Muscle of leg (tissue), 16 donors: ENCODE measurements at places on chromosomes 3 and 15. TPM values are rescaled to one million over a fixed set of nuclear protein-coding genes. Genes with fewer than 3 reads are reported as not detected.

- no peak overlapping the region for H3K4me3 ChIP-seq
- no peak for DNase-seq
- no peaks in the 10 kb centered on the region for H3K36me3 ChIP-seq
- no peaks in the 10 kb centered on the region for H3K27me3 ChIP-seq
- no peak overlapping the region for H3K27ac ChIP-seq
- H3K4me1 ChIP-seq: peaks cover 27% of the 10 kb centered on the region
Observed at GRCh38 chr15:72160696-72161245, 36.8 kb downstream of the GRAMD2A start.

DNA sequence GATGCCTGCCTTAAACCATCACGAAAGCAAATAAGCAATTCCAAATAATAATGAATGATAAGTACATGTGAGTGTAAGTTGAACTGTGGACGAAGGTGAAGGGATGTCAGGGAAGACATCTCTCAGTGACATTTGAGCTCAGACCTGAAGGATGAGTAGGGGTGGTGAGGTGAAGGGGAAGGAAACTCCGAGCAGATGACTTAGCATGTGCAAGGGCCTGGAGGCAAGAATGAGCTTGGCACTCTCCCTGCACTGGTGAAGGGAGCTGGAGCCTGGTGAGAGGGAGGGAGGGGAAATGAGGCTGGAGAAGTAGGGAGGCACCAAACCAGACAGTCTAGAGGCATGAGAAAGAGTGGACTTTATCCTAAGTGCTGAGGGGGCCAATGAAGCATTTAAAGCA lies 84.3 kb downstream of the MTHFS start:
- no peak for DNase-seq
- no peak overlapping the region for H3K4me3 ChIP-seq
- no peak overlapping the region for H3K27ac ChIP-seq
- H3K27me3 ChIP-seq: no peaks in the 10 kb centered on the region
- no peaks in the 10 kb centered on the region for H3K36me3 ChIP-seq
- peaks cover 18% of the 10 kb centered on the region for H3K4me1 ChIP-seq

DNA sequence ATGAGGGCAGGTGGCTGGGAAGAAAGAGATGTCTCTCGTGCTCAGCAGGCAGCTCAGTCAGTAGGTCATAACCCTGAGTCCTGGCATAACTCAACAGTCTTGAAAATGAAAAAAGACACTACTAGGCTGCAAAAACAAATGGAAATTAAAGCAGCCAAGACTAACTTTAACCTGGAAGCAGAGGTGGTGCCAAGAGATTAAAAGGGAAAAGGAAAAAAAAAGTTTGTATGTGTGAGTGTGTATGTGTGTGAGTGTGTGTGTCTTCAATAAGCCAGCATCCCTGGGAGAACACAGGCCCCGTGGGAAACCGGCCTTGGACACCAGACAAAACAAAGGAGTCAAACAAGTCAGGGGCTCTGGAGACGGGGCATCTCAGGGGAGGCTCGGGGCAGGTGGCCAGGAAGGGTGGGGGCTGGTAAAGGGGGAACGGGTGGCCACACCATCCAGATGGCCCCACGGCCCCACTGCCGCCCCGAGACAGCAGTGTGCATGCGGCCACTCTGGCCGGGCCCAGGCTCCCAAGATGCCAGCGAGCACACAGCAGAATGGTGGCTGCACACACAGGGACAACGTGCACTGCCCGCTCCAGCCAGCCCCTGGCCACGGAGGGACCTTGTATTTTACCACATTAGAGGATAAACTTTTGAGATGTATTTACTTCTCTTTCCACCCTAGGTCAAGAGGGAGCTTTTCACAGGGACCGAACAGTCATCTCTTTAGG lies 23.8 kb downstream of the CYFIP1 start:
- no peaks in the 10 kb centered on the region for H3K27me3 ChIP-seq
- no peak overlapping the region for H3K4me3 ChIP-seq
- no peaks in the 10 kb centered on the region for H3K36me3 ChIP-seq
- peaks cover 34% of the 10 kb centered on the region for H3K4me1 ChIP-seq
- DNase-seq: no peak
- peak overlapping the region; percentile 13 for H3K27ac ChIP-seq

SCN11A gene
- 0.91 TPM for polyA plus RNA-seq

- no peaks in the 10 kb centered on the region for H3K36me3 ChIP-seq
- H3K4me1 ChIP-seq: no peaks in the 10 kb centered on the region
- H3K4me3 ChIP-seq: no peak overlapping the region
- peak; percentile 48 for DNase-seq
Observed at GRCh38 chr3:132983143-132983770, 54.9 kb upstream of the TMEM108 start.

DNA sequence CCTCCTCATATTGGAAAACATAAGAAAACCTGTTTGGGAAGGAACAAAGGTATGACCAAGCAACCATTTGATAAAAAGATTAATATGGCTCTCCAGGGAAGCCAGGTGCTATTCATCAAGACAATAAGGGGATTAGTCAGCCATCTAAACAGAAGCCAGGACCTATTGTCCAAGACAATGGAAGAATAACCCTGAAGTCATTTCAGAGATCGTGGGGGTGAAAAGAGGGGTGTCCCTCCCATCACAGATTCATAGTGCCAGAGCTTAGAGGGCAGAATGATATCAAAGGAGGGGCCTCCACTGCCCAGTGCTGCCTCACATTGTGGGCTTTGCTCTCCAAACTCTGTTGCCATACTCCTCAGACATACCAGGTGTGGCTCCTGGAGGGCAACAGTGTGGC lies 73.5 kb downstream of the DAPK2 start:
- H3K27ac ChIP-seq: peak overlapping the region; percentile 37
- DNase-seq: no peak
- peaks cover 17% of the 10 kb centered on the region for H3K4me1 ChIP-seq
